Ovary (tissue), 10 donors: ENCODE measurements at places on chromosomes 12 and 14. TPM values are rescaled to one million over a fixed set of nuclear protein-coding genes. Genes with fewer than 3 reads are reported as not detected.

- DNase-seq, result no peak
These were observed 5.4 kb upstream of the ERO1A start for GRCh38 chr14:52700701-52701172.

DNA sequence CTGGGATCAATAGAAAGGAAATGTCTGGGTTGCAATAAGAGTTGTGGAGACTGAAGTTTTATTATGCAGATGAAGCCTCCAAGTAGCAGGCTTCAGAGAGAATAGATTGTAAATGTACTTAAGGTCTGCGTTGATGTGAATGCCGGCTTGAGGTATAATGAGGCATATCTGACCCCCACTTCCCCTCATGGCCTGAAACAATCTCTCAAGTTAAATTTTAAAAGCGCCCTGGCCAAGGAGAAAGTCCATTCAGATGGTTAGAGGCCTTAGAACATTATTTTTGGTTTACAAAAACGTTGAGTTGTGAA, 28.3 kb upstream of the HIGD1C start:
- no peak for DNase-seq

DNA sequence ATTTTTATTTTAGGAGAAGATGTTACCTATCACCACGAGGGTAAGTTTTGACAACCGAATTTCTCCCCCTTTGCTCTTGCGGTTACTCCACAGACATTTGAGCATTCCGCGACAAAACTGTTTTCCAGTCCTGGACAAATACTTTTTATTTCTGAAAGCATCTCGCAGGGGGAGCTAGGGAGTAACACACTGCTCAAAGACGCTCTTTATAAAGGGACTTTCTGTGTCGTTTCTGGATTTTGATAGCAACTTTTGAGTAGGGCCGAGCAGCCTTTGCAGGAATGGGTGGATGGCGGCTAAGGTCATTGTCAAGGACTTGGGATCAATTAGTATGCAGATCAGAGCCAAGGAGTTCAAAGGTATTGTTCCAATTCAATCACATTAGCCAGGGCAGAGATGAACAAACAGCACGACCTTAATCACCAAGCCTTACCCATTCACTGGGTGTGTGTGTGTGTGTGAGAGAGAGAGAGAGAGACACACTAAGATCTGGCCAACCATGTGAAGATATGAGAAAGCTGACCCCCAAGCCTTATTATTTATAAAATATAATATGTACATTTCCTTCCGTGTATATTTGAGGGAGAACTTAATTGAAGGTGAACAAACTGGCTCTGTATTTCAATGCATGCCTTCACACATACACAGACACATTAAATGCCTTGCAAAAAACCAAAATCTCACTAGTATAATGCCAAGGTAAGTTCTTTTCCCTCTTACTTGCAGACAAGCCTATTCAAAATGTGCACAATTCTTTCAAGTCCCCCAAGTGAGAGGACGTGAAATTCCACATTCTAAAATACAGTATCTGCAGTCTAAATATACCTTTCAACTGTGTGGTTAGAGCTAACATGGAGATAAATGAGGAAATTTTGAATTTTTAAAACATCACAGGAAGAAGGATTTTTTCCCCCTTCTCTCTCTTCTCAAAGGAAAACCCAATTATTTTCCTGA, 613.8 kb downstream of the VRK1 start:
- DNase-seq, result no peak

DNA sequence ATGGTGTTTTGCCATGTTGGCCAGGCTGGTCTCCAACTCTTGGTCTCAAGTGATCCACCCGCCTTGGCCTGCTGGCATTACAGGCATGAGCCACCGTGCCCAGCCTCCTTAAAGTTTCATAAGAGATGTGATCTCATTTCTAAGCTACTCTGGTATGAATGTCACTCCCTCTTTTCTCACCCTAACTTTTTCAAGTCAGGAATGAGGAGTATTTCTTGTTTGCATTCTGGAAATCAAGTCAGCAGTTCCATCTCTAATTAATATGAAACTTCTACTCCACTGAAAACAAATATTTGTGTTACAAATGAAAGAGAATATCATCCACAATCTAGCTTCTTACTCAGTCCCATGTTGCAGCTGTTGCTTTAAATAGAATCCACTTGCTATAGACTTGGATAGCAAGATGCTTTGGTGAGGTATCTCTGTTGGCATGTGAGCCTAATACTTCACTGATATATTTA, 61.3 kb downstream of the ARF6 start:
- DNase-seq, result no peak

GRCh38 chr12:48822139-48822538, 3.8 kb downstream of the CACNB3 start:
- DNase-seq, result no peak

DNA sequence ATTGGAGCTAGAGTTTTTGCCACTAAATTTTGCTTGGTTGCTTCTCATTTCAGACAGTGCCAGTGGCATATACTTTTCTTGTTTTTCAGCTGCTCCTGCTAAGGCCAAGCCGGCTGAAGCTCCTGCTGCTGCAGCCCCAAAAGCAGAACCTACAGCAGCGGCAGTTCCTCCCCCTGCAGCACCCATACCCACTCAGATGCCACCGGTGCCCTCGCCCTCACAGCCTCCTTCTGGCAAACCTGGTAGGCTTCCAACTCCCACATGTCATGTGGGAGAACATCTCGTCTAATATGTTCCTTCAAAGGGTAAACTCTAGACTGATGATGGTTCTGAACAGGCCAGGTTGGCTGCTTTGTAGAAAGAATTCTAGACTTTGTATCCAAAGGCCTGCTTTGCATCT, 11.0 kb downstream of the DLST start:
- no peak for DNase-seq

GRCh38 chr12:3223601-3224529, 146.7 kb downstream of the TSPAN9 start:
- no peak for DNase-seq

- DNase-seq, result no peak
These were observed 872 bp downstream of the VSX2 start for GRCh38 chr14:74239848-74240793.

- peak; percentile 68 for DNase-seq
These were observed 1.2 kb downstream of the RPLP0 start for GRCh38 chr12:120199595-120200306.

Gene ENDOU
- 1.6 TPM for polyA plus RNA-seq

Gene FOXJ2
- 32.1 TPM for polyA plus RNA-seq

Gene GRIP1
- polyA plus RNA-seq, result 3.9 TPM

Gene TOGARAM1
- polyA plus RNA-seq, result 18.4 TPM

Gene ADAMTS20
- not detected for polyA plus RNA-seq

Gene PARPBP
- 1.6 TPM for polyA plus RNA-seq

Gene LRFN5
- polyA plus RNA-seq, result 0.71 TPM

Gene GPR65
- polyA plus RNA-seq, result 0.19 TPM

Gene KRT72
- not detected for polyA plus RNA-seq

Gene DDIT3
- 62.1 TPM for polyA plus RNA-seq
